ENCODE measurements at places on chromosomes 11 and 22.

DNA sequence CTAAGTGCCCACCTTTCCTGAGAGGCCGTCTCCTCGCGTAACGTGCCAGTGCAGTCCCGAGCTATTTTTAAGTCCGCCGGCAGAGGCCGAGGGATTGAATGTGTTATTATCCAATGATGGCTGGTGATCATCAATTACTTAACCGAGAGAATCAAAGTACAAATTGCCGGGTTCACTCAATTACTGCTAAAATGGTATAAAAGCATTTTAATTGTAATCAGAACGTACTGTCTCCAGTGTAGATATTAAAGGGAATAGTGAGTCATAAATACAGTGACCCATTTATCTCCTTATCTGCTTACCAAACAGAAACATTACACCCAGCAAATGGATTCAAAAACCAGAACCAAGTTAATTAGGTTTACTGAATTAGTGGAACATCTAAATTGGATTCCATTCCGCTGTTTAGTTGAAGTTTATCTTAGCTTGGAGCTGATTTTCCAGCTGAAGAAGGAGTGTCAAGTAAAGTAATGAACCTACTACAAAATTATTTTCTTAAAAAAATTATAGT is 334.9 kb downstream of the BRD1 start:
- DNase-seq: no peak

DNA sequence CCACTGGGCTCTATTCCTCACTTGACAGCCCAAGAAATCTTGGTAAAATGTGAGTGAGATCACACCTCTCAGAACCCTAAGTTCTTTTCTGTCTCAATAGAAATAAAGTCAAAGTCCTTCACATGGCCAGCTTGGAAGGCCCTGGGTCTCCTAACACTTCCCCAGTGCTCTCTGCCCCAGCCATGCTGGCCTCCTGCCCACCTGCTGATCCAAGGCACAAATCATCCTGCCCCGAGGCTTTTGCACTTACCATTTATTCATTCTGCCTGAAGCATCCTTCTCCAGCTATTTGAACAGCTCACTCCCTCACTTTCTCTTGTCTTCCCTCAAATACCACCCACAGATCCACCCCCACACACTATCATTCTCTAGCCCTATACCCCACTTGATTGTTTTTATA is 26.4 kb downstream of the ISX start:
- no peak for DNase-seq

- DNase-seq: no peak
Observed at GRCh38 chr11:72799441-72799840, 5.6 kb upstream of the STARD10 start.

GRCh38 chr11:78857688-78858087 is 283.0 kb upstream of the NARS2 start:
- DNase-seq: no peak

GRCh38 chr11:10308201-10308954 is 3.5 kb downstream of the ADM start:
- no peak for DNase-seq

- no peak for DNase-seq
Observed at GRCh38 chr11:80261776-80262175, 820.9 kb upstream of the TENM4 start.

DNA sequence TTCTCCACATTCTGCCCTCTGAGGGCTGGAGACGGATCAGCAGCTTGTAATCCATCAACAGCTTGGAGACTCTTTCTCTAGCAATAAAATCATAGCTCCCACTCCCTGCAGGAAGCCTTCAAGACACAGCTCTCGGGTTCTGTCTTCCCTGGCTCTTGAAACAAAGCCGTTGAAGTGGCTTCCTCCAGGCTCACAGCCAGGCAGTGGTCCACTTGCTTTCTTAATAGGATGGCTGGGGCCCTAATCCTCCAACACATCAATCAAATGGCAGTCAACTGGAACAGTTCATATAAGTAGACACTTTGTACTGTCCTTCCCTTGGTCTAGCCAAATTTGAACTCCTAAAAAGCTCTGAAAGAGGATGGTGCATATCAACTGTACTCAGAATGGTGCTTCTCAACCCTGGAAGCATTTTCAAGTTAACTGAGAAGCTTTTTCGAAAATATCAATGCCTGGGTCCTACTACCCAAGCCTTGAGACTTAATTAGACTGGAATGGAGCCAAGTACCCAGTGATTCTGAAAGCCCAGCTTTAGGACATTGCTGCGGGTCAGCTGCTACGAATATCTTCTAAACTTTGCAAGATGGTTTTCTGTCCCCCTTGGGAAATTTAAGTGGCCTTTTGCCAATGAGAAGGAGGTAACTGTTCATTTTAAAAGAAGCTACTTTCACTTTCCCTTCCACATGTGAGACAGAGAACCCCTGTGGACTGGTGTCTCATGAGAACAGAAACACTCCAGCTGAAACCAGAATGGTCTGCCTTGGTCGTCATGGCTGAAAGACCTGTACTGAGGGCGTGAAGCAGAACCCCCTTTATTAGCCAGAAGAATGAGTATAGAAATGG is 74.7 kb downstream of the SC5D start:
- DNase-seq: no peak

DNA sequence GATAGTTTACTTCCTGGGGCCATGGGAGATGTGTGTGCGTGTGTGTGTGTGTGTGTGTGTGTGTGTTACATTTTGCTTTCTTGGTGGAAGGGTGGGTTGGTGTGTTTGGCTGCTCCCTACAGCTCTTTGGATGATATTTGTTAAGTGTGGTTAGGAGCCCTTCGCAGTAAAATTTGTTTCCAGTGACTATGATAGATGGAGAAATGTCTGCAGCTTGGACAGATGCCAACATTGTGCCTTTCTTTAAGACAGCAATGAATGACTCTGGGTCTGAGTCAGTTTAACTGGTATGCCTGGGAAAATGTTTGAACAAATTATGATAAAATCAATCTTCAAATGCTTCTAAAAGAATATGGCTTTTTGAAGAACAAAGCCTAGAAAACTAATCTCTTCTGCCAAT is 102.7 kb upstream of the TRPC6 start:
- DNase-seq: no peak

Data from amygdala (tissue), 56 donors.